ENCODE measurements at places on chromosomes 6 and 20.

DNA sequence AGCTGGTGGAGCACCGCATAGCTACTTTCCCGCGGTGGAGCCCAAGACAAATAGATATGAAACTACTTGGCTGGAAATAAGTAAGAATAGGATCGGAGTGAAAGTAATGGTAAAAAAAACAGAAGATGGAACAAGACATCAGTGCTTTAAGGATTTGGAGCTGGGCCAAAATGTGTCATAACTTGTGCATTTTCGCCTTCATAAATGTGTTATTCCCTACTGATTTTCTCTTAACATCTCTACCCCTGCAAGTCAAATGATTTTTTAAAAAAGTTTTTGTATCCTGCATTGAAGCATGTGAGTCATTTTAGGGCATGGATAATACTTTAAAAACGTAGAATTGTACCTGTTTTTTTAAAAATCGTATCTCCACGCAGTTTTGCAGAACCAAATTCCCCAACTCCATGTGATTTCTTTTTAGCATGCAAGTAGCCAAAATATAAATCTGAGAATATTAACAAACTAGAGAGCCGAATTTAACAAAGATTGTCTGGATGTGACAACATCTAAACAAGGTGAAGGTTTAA lies 882 bp upstream of the FAM184A start:
- no peak for DNase-seq

DNA sequence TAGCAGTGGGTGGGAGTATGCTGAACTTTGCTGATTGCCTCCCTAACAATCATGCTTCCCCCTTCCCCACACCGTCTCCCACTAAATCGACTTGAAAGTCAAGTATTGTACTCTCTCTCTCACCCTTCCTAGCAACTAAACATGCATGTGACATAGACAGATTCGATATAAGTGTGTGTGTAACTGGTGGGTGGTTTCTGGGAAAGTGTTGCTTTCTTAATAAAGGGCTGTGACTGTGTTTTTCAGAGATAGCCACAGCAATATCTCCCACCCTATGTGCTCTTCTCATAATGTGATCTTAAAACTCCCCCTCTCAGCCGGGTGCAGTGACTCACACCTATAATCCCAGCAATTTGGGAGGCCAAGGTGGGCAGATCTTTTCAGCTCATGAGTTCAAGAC lies 49.3 kb upstream of the E2F3 start:
- no peak for DNase-seq

DNA sequence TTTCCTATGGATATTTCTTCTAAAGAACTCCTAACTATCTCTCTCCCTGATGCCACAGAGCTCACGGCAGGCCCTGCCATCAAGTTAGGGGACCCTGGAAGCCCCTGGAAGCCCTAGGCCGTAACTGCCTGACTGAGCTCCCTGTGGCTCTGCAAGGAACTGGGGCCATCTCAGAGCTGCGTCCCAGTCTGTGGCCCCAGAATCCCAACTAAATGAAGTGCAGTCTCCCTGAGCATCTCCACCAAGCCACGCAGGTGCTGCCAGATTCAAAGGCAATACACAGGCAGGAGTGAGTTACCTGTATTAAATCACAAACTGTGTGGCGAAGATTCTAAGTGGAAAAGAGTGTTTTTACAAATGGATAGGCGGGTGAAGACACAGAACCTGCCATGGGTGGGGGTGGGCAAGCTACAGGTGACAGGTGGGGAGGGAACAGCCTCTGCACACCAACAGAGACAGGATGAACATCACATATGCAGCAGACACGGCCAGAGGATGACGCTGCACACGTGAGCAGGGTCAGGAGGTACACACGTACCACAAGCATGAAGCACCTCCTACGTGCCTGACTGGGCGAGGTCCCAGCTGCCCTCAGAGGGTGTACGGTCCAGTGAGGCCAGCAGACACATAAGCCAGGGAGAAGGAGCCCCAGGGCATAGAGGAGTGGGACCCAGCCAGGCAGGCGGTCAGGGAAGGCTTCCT lies 358.5 kb downstream of the ZFAND3 start:
- DNase-seq, result no peak

DNA sequence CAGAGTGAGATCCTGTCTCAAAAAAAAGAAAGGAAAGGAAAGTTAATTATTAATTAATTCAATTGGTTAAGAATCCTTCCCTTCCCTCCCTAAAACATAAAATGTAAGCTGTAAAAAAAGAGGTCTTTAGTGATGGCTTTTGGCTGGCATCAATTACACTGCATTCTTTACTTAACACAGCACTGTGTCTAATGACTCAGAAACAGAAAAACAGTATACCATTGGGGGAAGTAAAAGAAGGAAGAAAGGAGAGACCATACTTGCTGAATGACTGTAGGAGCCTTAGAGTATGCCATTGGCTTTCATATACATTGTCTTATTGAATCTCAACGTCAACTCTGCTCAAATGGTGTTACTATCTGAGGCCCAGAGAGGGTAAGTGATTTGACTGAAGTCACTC lies 18.3 kb upstream of the CITED2 start:
- no peak for DNase-seq

- DNase-seq, result no peak
Observed at GRCh38 chr6:1363729-1364572, 25.4 kb upstream of the FOXF2 start.

- DNase-seq, result no peak
Observed at GRCh38 chr6:90078513-90079289, 184.4 kb downstream of the GJA10 start.

DNA sequence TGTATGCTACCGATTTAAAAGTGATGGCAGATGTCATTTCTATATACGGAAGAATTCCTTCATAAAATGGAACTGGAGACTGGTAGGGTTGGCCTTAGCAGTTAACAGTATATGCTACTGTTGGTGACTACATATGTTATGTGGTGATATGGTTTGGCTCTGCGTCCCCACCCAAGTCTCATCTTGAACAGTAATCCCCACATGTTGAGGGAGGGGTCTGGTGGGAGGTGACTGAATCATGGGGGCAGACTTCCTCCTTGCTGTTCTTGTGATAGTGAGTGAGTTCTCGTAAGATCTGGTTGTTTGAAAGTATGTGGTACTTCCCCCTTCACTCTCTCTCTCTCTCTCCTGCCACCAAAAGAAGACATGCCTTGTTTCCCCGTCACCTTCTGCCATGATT lies 29.6 kb downstream of the RGS17 start:
- no peak for DNase-seq

DNA sequence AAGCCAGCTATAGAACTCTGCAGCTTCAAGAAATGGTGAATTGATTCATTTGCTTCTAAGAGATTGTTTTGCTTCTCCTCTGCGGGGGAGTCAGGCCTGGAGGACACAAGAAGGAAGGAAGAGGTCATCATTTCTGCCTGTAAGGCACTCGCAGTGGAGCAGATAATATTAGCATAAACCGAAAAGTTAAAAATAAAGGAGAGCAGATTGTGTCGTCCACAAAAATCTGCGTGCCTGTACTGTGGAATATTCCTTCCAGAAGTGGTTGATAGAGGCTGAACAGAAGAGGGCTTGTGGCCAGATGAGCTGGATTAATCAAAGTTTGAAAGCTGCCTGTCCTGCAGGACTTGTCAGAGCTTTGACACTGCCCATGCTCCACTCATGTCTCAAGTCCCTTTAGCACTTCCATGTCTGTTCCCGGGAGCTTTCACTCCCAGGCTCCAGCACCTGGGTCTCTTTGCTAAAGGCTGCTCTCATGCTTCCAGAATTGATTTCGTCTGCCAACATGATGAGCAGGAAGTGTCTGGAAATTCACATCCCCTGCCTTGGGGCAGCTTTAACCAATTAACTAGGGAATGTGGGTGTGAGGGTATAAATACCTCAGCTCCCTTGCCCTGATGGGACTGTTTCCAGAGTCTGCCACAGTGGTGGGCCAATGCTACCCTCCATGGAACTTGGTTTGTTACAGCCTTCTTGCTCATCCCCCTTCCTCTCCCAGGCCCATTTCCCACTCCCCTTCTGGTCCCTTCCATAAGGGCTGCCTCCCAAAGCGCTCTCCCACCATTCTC lies 65.1 kb upstream of the STX16 start:
- no peak for DNase-seq

GRCh38 chr20:33732166-33732970 lies 572 bp downstream of the ZNF341 start:
- DNase-seq, result no peak

DNA sequence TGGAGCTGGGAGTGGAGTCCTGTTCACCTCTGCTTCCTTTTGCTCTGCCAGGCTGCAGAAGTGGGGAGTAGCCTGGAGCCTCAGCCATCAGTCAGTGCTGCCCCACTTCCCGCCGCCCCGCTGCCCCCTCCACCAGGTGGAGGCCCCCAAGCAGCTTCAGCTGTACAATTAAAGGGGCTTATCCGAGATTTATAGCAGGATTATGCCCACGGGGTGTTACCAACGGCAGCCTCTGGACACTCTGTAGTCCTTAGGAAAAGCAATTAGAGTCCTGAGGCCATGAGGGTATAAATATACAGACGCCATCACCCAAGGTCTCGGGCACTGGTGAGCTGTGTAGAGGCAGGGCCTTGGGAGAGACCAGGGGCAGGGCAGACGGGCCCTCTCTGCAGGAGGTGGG lies 55.4 kb downstream of the GRM4 start:
- no peak for DNase-seq

DNA sequence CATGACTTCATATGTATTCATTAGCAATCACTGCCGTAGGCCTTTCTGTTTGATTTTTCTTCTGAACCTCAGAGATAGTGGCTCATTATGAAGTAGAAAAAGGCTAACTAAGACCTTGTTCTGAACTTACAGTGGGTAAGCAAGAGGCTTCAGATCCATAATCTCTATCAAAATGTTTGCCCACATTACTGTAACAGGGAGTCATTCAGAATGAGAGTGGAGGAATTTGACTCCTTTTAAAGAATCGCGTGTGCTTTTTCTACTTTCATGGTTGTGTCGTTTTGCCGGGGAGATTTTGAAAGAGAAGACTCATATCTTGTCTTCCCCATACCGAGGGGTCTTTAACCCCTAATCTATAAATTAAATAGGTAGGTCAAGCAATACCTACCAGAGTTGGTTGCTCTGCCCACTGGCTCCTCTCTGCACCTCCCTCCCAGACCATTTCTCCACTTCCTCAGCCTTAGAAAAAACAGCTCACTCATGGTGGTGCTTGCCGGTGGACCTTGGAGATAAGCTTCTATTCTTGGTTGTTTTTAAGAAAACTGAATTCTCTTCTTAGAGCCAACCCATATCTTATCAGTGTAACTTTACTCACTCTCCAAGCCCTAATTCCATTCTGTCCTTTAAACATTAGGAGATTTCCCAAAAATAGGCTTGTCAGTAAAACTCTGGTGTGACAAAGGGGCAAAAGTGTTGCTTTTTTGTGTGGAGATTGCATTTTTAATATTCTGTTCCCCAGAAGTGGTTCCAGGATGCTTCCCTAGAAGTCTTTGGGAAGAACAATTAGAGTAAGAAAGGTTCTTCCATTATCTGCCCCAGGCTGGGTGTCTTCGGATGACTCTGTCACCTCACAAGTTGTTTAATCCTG lies 56.6 kb downstream of the E2F3 start:
- DNase-seq, result no peak

- no peak for DNase-seq
Observed at GRCh38 chr6:149225370-149225769, 92.1 kb upstream of the TAB2 start.

DNA sequence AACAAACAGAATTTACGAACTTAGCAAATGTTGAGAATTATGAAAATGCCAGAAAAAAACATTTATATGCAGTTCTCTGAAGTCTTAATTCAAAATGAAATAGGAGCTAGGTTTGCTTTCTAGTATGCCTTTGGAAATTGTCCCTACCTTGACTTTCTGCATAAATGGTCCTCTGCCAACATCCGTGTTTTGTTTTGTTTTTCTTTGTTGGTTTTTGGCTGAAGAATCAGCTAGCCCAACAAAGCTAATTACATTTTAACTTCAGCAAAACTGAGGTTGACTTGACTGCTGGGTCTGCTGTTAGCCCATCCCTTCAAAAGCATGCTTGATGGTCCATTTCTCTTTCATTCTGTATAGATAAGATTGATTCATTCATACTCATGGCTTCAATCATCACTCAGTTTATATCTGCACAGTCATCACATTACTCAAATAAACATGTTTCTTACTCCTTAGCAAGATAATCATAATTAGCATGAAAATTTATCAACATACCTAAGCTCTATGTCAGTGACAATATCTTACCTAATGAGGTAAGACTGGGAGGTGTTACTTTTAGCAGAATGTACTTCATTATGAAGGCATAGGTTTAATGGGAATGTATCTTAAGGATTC lies 76.4 kb downstream of the ADGRB3 start:
- DNase-seq, result no peak

GRCh38 chr6:39527792-39528564 lies 197.2 kb downstream of the KIF6 start:
- no peak for DNase-seq

DNA sequence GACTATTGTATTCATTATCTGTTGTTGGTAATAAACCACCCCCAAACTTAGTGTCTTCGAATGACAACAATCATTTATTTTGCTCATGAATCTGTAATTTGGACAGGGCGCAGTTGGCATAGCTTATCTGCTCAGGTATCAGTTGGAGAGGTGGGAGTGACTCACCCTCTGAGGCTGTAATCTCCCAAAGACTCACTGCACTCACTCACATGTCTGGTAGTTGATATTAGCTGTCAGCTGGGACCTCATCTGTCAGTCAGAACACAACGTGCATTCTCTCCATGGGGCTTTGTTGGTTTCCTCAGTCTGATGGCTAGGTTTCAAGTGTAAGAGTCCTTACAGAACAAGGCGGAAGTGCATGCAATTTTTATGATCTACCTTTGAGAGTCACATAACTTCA lies 219.0 kb upstream of the PRND start:
- no peak for DNase-seq

- no peak for DNase-seq
Observed at GRCh38 chr6:10215326-10216110, 199.4 kb downstream of the TFAP2A start.

GRCh38 chr20:62449951-62450691 lies 22.8 kb upstream of the RBBP8NL start:
- DNase-seq, result no peak

GRCh38 chr6:52640170-52640569 lies 30.7 kb upstream of the TMEM14A start:
- no peak for DNase-seq

- DNase-seq, result no peak
Observed at GRCh38 chr6:31615748-31616147, 714 bp downstream of the AIF1 start.

DNA sequence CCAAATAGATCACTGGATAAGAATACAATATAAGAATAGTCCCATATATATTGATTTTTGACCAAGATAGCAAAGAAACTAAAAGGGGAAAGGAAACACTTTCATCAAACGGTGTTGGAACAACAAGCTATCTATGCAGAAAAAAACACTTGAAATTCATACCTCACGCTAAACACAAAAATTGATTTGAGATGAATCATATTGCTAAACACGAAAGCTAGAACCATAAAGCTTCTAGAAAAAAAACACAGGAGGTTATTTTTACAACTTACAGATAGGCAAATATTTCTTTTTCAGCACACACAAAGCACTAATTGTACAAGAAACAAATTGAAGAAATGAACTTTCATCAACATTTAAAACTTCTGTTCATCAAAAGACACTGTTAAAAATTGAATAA lies 36.7 kb upstream of the TMEM14A start:
- no peak for DNase-seq

All from thoracic aorta (tissue), 2 donors.